NCI-H748 treated with DMSO at 0.1 percent for 48 hours (cell line): ENCODE measurements at places on chromosomes 4 and X.
A peak's percentile ranks its signal among the peaks of the same experiment; 100 is the strongest.

DNA sequence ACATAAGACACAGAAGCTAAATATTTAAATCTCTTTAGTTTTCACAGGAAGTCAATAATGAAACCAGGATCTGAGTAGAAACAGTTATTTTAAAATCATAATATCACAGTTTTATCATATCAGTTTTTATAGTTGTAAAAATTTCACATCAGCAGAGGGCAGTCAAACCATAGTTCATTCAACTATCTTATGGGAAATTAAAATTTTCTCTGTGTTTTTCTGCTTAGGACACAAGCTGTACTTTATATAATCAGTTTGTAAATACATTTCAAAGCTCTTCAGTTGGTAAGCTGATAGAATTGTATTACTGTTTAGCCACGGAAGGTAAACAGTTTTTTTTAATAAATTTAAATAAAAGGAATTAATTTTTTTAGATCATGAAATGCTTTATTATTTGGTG is 204.8 kb upstream of the NUDT6 start:
- DNase-seq = no peak

DNA sequence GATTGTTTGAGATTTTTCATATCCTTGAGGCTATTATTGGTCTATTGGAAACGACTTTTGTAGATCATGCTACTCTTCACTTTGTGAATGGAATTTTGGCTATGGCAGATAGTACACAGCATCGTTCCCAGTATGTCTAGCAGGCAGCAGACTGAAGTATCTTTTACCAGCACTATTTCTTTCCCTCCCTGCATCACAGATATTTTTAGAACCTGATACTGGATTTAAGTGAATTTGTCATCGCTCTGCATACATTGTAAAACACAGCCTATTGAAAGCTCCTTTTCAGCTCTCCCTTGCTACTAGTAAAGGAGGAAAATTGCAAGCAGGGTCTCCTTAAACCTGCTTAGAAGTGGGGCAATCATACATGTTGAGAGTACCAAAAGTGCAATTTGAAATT is 133.6 kb downstream of the LUZP4 start:
- no peak for DNase-seq

DNA sequence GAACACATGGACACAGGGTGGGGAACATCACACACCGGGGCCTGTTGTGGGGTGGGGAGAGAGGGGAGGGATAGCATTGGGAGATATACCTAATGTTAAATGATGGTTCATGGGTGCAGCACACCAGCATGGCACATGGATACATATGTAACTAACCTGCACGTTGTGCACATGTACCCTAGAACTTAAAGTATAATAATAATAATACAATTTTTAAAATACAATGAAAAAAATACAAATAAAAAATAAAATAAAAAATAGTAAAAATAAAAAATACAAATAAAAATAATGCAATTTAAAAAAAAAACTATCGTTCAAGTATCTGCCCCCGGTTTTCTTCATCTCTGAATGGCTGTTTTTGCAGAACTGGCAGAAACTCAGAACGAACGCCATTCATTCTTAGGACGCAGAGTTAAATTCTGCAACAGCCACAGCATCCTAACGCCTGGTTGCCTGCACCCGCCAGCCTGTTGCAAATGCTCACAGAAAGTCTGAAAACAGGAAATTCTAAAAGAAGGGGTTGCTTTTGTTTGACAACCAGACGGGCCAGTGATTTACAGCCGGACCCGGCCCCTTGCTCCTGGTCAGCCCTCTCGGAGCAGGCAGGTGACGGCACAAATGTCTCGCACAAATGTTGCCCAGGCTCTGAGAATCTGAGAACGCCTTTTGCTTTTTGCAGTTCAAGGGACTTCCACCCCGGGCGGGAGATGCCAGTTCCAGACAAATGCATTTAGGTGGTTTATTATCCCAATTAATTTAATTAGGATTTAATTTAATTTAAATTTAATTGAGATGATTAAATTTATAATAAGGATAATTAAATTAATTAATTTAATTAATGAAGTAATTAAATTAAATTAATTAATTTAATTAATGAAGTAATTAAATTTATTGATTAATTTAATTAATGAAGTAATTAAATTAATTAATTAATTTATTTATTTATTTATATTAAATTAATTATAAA is 47.8 kb downstream of the CRLF2 start:
- DNase-seq = no peak

GRCh38 chrX:27675493-27675892 is 85.3 kb downstream of the DCAF8L2 start:
- no peak for DNase-seq

DNA sequence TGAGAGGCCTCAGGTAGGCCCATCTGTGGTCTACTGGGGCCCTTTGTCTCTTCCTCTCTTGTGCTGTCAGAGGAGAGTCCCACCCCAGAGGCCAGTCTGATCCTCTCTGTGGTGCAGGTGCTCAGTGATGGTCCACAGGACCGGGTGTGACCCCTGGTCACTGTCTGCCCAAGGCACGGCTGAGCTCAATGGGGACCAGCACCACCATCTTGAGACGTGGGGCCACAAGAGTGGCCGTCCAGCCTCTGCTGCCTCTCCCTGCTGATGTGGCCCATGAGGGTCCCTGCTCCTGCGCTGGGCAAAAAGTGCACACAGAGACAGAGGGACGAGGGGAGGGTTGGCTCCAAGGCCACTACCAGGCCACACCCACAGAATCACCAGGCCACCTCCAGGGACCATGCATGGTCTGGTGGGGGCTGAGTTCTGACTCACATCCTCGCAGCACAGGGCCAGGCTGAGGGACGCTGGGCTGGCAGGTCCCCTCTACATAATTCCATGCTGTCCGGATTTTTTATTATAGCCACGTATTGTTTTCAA is 88.3 kb downstream of the FAM53A start:
- no peak for DNase-seq

- DNase-seq = no peak
Measured at GRCh38 chrX:16023790-16024734, 99.3 kb upstream of the GRPR start.

DNA sequence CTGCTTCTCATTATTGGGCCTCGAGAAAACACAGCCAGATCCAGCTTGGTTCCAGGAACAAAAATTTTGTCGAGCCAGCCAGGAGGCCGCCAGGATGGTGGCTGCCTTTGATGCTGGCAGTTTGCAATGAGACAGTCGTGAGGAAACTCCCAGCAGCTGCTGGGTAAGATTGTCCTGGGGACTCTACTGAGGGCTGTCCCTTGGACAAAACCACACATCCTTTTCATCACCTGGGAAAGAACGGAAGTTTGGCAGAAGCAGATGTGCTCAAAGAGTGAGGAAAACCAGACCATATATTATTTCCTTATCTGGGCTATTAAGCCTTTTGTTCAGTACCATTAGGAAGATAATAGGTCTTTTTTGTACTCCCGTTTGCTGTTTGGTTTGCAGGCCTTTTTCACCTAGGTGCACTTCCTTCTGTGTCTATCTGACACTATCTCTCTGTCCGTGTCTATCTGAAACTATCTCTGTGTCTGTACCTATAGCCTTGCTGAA is 13.4 kb upstream of the PAPSS1 start:
- peak; percentile 21 for DNase-seq

GRCh38 chr4:25160714-25161592 is 704 bp upstream of the SEPSECS start:
- peak; percentile 66 for DNase-seq

- no peak for DNase-seq
Measured at GRCh38 chrX:44415639-44416386, 72.3 kb upstream of the EFHC2 start.

DNA sequence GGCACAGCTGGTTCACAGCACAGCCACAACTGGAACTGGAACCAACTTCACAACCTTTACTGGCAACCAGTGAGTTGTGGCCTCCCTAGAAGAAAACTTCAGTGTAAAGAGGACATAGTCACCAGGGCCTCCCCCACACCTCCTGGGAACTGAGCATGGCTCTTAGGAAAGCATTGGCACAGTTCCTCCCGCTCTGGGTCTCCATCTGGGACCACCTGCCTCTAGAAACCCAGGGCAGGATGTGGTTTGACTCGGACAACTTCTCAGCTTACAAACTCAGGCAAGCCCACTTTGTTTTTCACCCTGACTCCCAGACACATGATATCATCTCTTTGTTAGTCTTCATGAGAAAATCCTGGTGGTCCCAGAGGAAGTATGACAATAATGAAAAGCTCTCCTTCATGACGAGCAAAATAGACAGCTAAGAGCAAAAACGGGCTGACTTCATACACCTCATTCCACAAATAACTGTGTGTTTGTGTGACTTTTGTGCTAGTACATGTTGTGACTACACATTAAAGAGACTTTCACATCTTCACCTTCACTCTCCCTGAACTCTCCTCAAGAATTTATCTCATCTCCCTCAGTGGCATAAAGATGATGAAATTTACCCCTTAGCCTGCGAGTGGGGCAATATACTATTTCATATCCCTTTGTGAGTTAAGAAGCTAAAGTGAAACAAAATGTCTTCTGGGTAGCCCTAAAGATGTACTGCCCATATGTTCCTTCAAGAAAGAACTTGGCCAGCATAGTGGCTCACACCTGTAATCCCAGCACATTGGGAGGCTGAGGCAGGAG is 75.4 kb downstream of the SH3KBP1 start:
- no peak for DNase-seq

DNA sequence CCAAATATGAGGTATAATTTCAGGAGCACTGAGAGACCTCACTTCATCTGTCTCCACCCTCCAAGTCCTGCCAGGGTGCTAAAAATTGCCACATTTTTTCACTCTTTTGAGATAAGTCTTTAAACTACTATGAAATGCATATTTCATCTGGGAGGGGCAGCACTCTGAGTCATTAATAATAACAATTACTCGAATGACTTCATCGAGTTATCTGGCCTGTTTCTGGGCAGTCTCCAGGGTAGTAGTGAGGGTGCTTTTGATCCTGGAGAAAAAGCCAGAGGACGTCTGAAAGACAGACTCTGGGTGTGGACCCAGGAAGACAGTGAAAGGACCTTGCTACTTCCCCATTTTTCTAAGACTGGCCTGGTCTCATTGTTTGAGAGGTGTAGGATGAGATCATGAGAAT is 42.3 kb upstream of the SRD5A3 start:
- no peak for DNase-seq

GRCh38 chr4:100609810-100610209 is 92.0 kb upstream of the EMCN start:
- DNase-seq = no peak

DNA sequence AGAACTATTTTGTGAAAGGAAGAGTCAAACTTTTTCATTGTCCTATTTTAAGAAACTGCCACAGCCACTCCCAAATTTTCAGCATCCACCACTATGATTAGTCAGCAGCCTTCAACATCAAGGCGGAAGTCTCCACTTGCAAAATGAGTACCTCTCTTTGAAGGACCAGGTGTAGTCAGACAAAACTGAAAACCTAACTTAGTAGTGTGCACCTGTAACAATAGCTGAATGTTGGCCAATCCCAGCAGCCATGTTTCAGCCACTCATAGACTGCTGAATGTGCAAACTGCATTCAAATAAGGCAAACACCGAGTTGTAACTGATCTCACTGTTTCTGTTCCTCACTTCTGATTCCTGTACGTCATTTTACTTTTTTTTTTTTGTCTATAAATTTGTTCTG is 341.1 kb downstream of the IL15 start:
- no peak for DNase-seq

- DNase-seq = no peak
Measured at GRCh38 chr4:119138046-119138445, 2.4 kb downstream of the MYOZ2 start.

DNA sequence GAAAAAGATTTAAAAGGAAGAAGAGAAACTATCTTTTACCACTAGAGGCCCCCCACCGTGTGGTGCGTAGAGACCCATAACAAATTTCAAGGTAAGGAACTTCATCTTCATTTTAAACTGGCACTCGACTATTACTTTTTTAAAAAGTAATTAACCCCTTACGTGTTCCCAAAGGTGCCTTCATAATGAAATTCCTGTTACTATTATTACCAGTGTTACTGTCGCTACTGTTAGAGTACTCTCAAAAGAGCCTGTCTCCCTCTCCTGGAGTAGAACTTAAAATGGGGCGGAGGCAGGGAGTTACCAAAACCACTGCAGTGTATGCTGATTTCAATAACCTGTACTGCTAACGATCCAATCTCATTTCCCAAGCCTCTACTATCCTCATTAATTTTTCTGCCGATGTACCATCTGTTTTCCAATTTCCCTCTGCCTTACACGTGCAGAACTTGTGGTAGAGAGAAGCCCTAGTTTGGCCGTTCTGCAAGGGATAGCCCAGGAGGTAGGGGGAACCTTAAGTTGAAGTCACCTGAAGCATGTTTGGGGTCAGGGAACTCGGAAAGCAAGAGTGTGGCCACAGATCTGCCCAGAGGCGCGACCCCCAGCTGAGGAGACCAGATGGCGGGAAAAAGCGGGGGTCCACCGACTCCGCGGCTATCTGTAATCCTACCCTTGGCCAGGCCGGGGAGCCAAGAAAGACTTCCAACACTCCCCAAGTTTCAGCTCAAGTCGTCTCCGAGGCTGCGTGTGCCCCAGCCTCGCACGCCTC is 720 bp upstream of the STK26 start:
- DNase-seq = no peak

GRCh38 chr4:84279678-84280077 is 219.4 kb downstream of the NKX6-1 start:
- no peak for DNase-seq

- no peak for DNase-seq
Measured at GRCh38 chr4:94634271-94634670, 123.5 kb upstream of the BMPR1B start.

- peak; percentile 32 for DNase-seq
Measured at GRCh38 chr4:13705521-13706041, 78.1 kb upstream of the BOD1L1 start.

GRCh38 chr4:164378361-164378760 is 375.6 kb upstream of the SMIM31 start:
- DNase-seq = no peak

- peak; percentile 8 for DNase-seq
Measured at GRCh38 chr4:22356987-22357596, 158.8 kb downstream of the ADGRA3 start.

- peak; percentile 65 for DNase-seq
Measured at GRCh38 chr4:92303621-92304027, at the start of gene GRID2. Gene GRID2, plus strand, starts transcription at chr4:92303966.

DNA sequence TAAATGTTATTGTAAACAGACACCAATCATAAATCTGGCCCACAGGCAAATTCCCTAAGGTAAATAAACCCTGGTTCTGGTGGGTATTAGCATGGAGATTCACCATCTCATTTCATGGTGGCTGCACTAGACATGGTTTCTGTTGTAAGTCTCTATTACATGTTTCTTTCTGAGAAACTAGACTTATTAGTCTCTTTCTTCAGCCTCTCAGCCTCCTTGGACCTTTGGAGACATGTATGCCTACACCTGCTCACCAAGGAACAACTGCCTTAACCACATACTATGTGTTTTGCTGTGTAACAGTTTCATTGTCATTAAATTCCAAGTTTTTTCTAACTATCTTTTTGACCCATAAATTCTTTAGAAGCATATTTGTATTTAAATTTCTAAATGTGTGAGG is 13.1 kb downstream of the DDIT4L start:
- no peak for DNase-seq

DNA sequence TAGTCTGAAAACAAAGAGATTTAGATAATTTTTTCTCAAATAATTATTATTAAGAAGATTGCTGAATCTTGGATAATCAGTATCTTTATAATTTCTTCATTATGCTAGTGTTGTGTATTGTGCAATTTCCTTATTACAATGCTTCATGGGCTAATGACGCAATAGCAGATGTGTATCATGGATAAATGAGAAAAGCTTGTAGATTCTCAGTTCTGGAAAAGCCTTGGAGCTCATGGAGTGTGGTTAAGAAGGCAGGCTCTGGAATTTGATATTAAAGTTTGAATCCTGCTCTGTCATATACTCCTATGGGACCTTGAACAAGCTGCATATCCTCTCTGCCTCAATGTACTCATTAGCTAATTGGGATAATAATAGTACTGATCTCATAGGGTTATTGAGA is 18.9 kb upstream of the CXCL8 start:
- DNase-seq = no peak
